Activated CD4-positive, alpha-beta T cell treated with anti-CD3 and anti-CD28 coated beads, Interleukin-2, amount 10 ng/mL, durations not matched to agents 7 days and 5 days (primary cell): ENCODE measurements at places on chromosomes 1 and 21.

- no peak overlapping the region for H3K27ac ChIP-seq
- H3K4me1 ChIP-seq, result no peaks in the 10 kb centered on the region
- DNase-seq, result no peak
These were observed 261.4 kb upstream of the USP24 start for GRCh38 chr1:55476445-55477015.

- H3K36me3 ChIP-seq, result peaks cover 14% of the 10 kb centered on the region
- H3K4me3 ChIP-seq, result no peak overlapping the region
- H3K27me3 ChIP-seq, result no peaks in the 10 kb centered on the region
- DNase-seq, result no peak
These were observed 73.5 kb downstream of the JAK1 start for GRCh38 chr1:64892576-64893573.

- no peak for DNase-seq
- H3K36me3 ChIP-seq, result peaks cover 45% of the 10 kb centered on the region
- H3K4me1 ChIP-seq, result no peaks in the 10 kb centered on the region
- H3K27me3 ChIP-seq, result no peaks in the 10 kb centered on the region
- H3K4me3 ChIP-seq, result no peak overlapping the region
- no peak overlapping the region for H3K27ac ChIP-seq
These were observed 54.9 kb upstream of the RAP1GAP start for GRCh38 chr1:21724098-21724497.

- no peak overlapping the region for H3K27ac ChIP-seq
- peaks cover 56% of the 10 kb centered on the region for H3K27me3 ChIP-seq
- H3K36me3 ChIP-seq, result no peaks in the 10 kb centered on the region
- no peak overlapping the region for H3K4me3 ChIP-seq
- H3K4me1 ChIP-seq, result no peaks in the 10 kb centered on the region
- DNase-seq, result no peak
These were observed 14.1 kb downstream of the ZNF697 start for GRCh38 chr1:119634016-119634415.

- peaks cover 17% of the 10 kb centered on the region for H3K4me1 ChIP-seq
- H3K27ac ChIP-seq, result no peak overlapping the region
- H3K36me3 ChIP-seq, result no peaks in the 10 kb centered on the region
These were observed 69.3 kb downstream of the RPS6KA1 start for GRCh38 chr1:26598890-26599289.

GRCh38 chr1:199297174-199297573 lies 658.3 kb downstream of the PTPRC start:
- H3K4me1 ChIP-seq, result no peaks in the 10 kb centered on the region
- no peak overlapping the region for H3K4me3 ChIP-seq
- no peak for DNase-seq
- H3K27me3 ChIP-seq, result peaks cover 6% of the 10 kb centered on the region

GRCh38 chr1:96416701-96417444 lies 304.7 kb upstream of the PTBP2 start:
- no peak for DNase-seq
- no peak overlapping the region for H3K27ac ChIP-seq
- H3K4me1 ChIP-seq, result no peaks in the 10 kb centered on the region
- no peaks in the 10 kb centered on the region for H3K27me3 ChIP-seq

- no peaks in the 10 kb centered on the region for H3K36me3 ChIP-seq
- H3K27ac ChIP-seq, result no peak overlapping the region
- no peak for DNase-seq
- H3K27me3 ChIP-seq, result peaks cover 10% of the 10 kb centered on the region
These were observed 7.0 kb upstream of the TRIM45 start for GRCh38 chr1:117128323-117129079.

DNA sequence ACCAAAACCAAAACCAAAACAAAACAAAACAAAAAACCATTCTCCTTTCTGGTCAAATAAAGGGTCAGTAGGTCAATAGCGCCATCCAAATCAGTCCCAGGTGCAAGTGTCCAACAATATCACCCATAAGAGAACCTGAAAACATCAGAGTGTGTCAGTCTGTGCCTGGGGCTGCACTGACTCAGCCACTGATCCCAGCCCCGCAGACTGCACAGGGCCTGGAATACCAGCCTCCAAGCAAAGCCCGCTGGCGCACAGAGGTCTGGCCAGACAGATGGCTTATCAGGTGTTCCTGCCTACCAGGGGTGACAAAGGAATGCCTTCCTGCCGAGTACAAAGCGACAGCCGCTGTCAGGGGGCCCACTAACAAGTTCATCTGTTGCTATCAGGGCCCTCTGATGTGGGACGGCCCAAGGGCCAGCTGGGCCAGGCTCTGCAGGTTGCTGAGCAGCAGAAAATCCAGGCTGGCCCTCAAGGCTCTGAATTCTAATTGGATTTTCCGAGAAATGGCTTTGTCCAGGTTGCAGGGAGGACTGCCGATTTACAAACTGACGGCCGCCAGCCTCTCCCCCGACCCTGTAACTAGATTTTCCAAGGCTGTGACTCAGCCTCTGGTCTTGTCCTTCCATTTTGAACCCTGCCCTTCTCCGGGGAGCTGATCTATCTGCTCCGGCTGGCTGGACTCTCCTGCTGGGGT lies 13.7 kb upstream of the TMEM51 start:
- peaks cover 51% of the 10 kb centered on the region for H3K27me3 ChIP-seq
- no peaks in the 10 kb centered on the region for H3K4me1 ChIP-seq
- no peaks in the 10 kb centered on the region for H3K36me3 ChIP-seq
- no peak overlapping the region for H3K27ac ChIP-seq
- no peak for DNase-seq

DNA sequence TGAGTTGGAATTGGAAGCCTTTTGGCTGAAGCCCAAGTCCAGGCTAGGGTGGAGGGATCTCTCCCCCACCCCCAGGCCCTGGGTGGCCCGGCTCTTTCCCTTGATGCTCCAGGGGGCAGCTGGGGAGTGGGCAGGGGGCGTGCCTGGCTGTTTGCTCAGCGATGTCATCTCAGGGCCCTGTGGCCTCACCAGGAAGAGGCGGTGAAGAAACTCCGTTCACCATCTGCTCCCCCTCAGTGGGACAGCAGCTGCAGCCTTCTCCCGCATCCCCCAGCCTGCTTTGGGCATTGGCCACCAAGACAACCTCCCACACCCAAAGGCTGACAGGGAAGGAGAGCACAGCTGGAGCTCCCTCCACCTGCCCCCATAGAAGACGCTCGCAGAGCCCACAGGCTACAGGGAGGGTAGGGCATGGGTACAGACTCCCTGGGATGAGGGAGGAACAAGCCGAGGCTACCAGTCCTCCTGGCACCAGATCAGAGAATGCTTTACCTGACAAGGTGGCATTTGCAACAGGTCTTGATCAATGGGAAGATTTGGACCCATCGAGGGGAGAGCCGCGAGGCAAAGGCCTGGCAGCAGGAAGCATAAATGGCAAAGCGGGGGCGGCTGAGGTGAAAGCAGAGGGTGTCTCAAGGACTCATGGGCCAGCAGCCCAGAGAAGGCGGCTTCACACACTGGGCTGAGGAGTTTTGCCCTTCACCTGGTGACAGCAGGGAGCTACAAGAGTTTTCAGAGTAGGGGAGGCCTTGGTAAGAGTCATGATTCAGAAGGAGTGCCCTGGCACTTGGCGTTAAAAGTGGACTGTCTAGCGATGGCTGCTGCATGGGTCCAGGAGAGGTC lies 6.5 kb upstream of the GUCA2A start:
- no peak for DNase-seq
- H3K36me3 ChIP-seq, result no peaks in the 10 kb centered on the region
- no peak overlapping the region for H3K4me3 ChIP-seq
- no peaks in the 10 kb centered on the region for H3K27me3 ChIP-seq
- H3K4me1 ChIP-seq, result no peaks in the 10 kb centered on the region
- no peak overlapping the region for H3K27ac ChIP-seq

DNA sequence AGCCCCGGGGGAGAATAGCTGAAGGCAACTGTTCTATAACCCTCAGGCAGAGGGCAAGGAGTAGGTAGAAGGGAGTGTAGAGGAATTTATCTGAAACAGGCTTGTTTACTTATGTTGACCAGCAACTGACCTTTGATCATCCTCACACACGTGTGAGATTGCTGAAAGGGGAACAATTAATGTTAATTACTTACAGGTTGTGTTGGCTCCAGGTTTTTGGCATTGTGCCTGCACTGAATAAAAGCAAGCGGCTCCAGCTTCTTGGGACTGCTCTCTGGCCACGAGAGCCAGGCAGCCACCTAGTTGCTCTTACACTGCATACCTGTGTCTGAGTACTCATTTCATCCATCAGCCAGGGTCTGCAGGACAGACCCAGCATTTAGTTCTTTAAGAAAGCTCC lies 41.3 kb upstream of the ARHGEF10L start:
- no peaks in the 10 kb centered on the region for H3K36me3 ChIP-seq
- peaks cover 7% of the 10 kb centered on the region for H3K27me3 ChIP-seq
- no peak overlapping the region for H3K4me3 ChIP-seq
- peaks cover 1% of the 10 kb centered on the region for H3K4me1 ChIP-seq

- no peak overlapping the region for H3K4me3 ChIP-seq
- H3K27ac ChIP-seq, result no peak overlapping the region
- H3K36me3 ChIP-seq, result peaks cover 9% of the 10 kb centered on the region
- peaks cover 13% of the 10 kb centered on the region for H3K27me3 ChIP-seq
- DNase-seq, result no peak
These were observed 27.6 kb downstream of the TENT5C start for GRCh38 chr1:117633423-117633822.

DNA sequence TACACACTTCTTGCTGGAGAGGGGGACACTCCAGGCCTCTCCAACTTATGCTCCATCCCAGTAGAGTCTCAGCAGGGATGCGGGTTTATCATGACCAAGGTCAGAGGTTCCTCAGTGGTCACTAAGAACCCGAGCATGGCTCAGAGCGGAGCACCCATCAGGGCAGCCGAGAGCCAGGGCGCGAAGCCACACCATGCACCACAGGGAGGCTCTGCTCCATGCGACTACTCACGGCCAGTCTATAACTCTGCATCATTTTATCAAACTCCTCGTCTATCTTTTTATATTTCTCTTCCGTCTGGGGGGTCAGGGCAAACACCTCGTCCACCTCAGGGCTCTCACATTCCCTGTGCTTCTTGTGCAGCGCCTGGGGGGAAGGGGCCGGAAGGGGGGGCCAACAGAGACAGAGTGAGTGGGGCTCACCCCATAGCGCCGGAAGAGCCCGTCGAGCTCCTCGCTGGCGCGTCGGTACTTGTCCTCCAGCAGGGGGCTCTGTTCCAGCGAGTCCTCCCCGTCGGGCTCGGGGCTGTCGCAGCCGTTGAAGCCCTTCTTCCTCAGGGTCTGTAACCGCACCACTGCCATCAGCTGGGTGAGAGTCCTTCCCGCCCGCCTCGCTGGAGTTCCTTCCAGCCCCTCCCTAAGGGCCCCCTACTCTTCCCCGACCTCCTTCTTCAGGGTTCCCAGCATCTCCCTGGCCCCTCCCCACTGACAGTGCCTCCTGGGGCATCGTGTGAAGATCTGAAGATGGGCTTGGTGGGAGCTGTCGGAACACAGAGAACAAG lies 20.0 kb downstream of the MEF2D start:
- DNase-seq, result peak; percentile 85
- H3K27me3 ChIP-seq, result no peaks in the 10 kb centered on the region
- H3K4me3 ChIP-seq, result no peak overlapping the region
- H3K36me3 ChIP-seq, result peaks cover 55% of the 10 kb centered on the region

GRCh38 chr1:194950584-194950983 lies 1657.7 kb downstream of the KCNT2 start:
- no peak overlapping the region for H3K4me3 ChIP-seq
- H3K27me3 ChIP-seq, result no peaks in the 10 kb centered on the region
- no peak for DNase-seq
- no peaks in the 10 kb centered on the region for H3K36me3 ChIP-seq
- no peaks in the 10 kb centered on the region for H3K4me1 ChIP-seq

GRCh38 chr1:160904783-160905616 lies 20.0 kb upstream of the ITLN1 start:
- H3K27ac ChIP-seq, result no peak overlapping the region
- H3K27me3 ChIP-seq, result peaks cover 9% of the 10 kb centered on the region
- H3K4me3 ChIP-seq, result no peak overlapping the region
- DNase-seq, result no peak
- no peaks in the 10 kb centered on the region for H3K4me1 ChIP-seq
- no peaks in the 10 kb centered on the region for H3K36me3 ChIP-seq

- H3K27me3 ChIP-seq, result no peaks in the 10 kb centered on the region
- no peaks in the 10 kb centered on the region for H3K36me3 ChIP-seq
- DNase-seq, result peak; percentile 74
- H3K4me3 ChIP-seq, result no peak overlapping the region
These were observed 15.8 kb upstream of the TAS1R2 start for GRCh38 chr1:18875107-18875795.

- peaks cover 24% of the 10 kb centered on the region for H3K27me3 ChIP-seq
- no peak overlapping the region for H3K27ac ChIP-seq
- no peaks in the 10 kb centered on the region for H3K4me1 ChIP-seq
- DNase-seq, result no peak
These were observed 67.9 kb downstream of the NOS1AP start for GRCh38 chr1:162137179-162137960.
